GM23248 (cell line): ENCODE measurements at places on chromosomes 4 and X. TPM values are rescaled to one million over a fixed set of nuclear protein-coding genes. Genes with fewer than 3 reads are reported as not detected.

Gene ERVMER34-1
- total RNA-seq, result not detected in 2 replicates

Gene ZFYVE28
- total RNA-seq, result 8.9 and 9.6 TPM in 2 replicates

Gene CXorf65
- not detected in 2 replicates for total RNA-seq

Gene TMEM154
- total RNA-seq, result 11.9 and 17.2 TPM in 2 replicates

Gene L1CAM
- total RNA-seq, result 1.9 TPM in 1 of 2 replicates, not detected in the other

Gene PLAC1
- total RNA-seq, result 0.63 TPM in 1 of 2 replicates, not detected in the other

Gene NUP54
- total RNA-seq, result 26.4 and 47.3 TPM in 2 replicates

Gene UCP1
- not detected in 2 replicates for total RNA-seq

Gene DGKQ
- 16.8 and 18.2 TPM in 2 replicates for total RNA-seq

Gene CPZ
- total RNA-seq, result 13.4 and 14.0 TPM in 2 replicates
